ENCODE measurements at places on chromosomes 3 and 15. TPM values are rescaled to one million over a fixed set of nuclear protein-coding genes. Genes with fewer than 3 reads are reported as not detected.

MYLK gene
- 129 TPM for polyA plus RNA-seq

LOXL1 gene
- polyA plus RNA-seq, result 80.8 TPM

CXCR6 gene
- 0.30 TPM for polyA plus RNA-seq

MBD4 gene
- polyA plus RNA-seq, result 56.1 TPM

MANF gene
- 132 TPM for polyA plus RNA-seq

GOLGA6L9 gene
- 12.9 TPM for polyA plus RNA-seq

KLHL6 gene
- 1.1 TPM for polyA plus RNA-seq

GOLGA8G gene
- not detected for polyA plus RNA-seq

- peak; percentile 13 for DNase-seq
Measured at GRCh38 chr3:79651536-79652065, 116.2 kb downstream of the ROBO1 start.

- no peak for DNase-seq
Measured at GRCh38 chr15:80211976-80212375, 40.0 kb downstream of the CTXND1 start.

DNA sequence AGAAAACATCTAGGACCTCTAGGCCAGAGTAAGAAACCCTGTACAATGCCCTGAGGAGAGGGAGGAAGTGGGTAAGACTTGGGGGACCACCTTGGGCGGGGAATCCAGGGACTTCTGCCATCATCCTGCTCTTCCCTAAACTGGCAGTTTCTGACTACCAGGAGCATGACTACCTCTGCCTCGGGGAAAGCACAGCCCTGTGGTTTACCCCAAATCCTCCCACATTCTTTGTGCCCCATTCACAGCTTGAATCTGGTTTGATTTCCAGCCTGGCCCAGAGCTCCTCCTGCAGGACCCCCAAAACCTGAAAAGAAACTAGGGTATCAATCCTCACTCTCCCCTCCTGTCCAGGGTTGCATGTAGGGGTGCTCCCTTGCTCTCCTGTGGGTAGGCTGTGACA is 4.7 kb downstream of the C3orf18 start:
- DNase-seq, result no peak

- DNase-seq, result no peak
Measured at GRCh38 chr3:189334064-189334920, 162.5 kb downstream of the TPRG1 start.

DNA sequence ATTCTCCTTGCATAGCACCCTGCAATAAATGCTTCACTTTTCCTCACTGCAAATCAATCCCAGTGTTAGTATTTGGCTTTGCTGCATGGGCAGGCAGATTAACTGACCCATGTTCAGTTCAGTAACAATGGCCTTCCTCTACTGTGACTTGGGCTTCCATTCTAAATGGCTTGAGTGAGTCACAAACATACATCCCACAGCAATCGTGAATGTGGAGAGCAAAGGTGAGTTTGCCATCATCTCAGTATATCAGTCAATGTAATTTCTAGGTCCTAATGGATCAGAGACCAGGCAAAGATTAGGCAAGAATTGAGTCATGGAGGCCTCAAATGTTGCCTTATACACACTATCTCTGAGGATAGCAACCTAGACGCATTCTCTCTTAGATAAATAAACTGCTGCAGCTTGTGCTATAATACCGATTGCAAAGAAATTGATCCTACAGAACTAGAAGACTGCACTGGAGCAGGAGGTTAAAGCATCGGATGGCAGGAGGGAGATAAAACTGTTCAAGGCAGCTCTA is 8.3 kb upstream of the ATP8B4 start:
- DNase-seq, result no peak

DNA sequence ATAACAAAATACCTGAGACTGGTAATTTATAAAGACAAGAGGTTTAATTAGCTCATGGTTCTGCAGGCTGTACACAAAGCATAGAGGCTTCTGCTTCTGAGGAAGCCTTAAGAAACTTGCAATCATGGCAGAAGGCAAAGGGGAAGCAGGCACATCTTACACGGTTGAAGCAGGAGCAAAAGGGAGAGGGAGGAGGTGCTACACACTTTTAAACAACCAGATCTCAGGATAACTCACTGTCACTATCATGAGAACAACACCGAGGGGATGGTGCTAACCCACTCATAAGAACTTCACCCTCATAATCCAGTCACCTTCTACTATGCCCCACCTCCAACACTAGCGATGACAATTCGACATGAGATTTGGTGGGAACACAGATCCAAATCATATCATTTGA is 54.4 kb downstream of the ATP8B4 start:
- no peak for DNase-seq

DNA sequence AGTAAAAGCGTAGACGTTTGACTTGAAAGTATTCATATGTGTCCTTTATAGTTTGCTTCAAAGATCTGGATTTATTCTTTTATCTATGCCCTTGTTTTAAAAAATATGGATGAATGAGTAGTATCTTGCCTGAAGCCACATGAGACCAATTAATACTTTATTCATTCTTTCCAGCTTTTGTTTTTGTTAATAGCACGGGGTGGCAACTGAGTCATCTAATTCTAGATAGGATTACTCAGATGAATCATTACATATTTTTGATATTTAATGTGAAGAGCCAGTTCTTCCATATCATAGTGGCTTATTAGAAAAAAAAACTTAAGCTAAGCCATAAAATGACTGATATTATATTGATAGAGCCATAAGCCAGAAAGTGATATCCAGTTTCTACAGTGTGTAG is 121.9 kb downstream of the BBX start:
- no peak for DNase-seq

- DNase-seq, result no peak
Measured at GRCh38 chr3:128814060-128814459, 65.4 kb upstream of the ACAD9 start.

All from right renal pelvis (tissue), 4 donors.